ENCODE measurements at places on chromosomes 7 and 10. TPM values are rescaled to one million over a fixed set of nuclear protein-coding genes. Genes with fewer than 3 reads are reported as not detected.
A peak's percentile ranks its signal among the peaks of the same experiment; 100 is the strongest.

DNA sequence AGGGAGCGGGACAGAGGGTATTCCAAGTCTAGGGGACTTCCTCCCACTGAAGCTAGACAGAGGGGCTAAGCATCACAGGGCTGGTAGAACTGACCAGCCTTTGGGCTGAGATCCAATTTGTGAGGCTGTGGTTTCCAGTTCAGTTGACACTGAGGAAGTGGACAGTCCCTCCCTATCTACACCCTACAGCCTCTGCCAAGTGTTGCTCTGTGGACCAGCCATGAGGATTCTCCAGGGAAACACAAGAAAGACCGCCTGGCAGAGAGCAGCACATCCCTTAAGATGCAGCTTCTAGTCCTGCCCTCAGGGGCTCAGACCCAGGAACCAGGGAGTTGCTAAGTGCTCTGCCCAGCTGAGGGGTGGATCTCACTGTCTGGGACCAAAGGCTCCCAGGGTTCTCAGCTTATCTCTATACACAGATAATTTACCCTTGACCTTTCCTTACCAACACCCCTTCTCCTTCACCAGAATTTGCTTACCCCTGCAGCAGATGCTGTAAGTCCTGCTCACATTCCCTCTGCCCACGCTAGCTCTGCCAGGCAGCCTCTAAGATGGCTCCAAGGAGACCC lies 252.0 kb downstream of the SKIDA1 start:
- no peaks in the 10 kb centered on the region for H3K27me3 ChIP-seq
- no peaks in the 10 kb centered on the region for H3K36me3 ChIP-seq
- no peak for DNase-seq

GRCh38 chr7:126696256-126697038 lies 556.3 kb downstream of the GRM8 start:
- H3K27me3 ChIP-seq, result no peaks in the 10 kb centered on the region
- peaks cover 28% of the 10 kb centered on the region for H3K4me1 ChIP-seq

DNA sequence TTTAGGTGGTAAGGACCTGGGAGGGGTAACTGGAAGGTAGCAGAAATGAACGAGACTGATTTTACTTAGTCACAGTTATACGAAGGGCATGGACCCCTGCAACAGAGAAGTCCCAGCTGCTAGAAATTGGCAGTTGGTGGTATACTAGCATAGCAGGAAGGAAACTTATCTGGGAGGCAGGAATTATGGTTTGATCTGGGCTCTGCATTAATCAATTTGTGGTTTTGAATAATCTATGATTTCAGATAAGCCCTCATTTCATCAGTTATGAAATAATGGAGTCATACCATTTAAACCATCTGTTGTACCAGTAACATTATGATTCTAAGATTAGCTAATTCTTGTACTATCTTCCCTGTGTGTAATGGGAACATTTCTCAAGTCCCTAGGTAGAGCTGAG lies 54.0 kb upstream of the TMEM229A start:
- H3K4me1 ChIP-seq, result peaks cover 32% of the 10 kb centered on the region
- H3K27me3 ChIP-seq, result no peaks in the 10 kb centered on the region
- no peaks in the 10 kb centered on the region for H3K36me3 ChIP-seq
- no peak overlapping the region for H3K4me3 ChIP-seq
- no peak overlapping the region for H3K27ac ChIP-seq

DNA sequence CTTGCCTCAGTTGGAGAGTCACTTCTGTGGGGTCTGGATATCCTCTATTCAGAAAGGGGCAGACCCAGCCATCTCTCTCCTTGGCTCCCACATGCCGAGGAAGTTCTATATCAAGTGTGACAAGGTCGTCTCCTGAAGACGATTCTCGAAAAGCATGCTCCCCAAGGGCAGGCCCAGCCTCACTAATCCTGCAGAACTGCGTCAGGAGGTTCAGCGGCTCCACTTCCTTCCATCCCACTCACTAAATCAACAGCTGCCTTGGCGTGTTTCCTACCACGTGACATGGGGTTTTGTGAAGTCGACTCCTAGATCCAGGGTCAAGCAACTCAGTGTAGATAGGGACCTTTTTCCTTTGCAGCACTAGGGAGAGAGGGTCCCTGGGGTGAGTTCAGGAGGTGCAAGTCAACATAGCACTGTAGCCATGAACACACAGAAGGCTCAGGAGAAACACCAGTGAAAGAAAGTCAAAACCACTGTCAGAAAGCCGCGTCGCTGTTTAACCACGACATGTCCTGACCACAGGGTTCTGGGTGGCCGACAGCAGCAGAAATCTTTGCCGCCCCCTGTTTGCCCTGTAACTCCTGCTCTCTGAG lies 156.4 kb downstream of the PRPF18 start:
- no peaks in the 10 kb centered on the region for H3K36me3 ChIP-seq
- no peak overlapping the region for H3K4me3 ChIP-seq
- peak; percentile 96 for DNase-seq

GRCh38 chr7:128458956-128459355 lies 3.3 kb downstream of the HILPDA start:
- H3K27ac ChIP-seq, result no peak overlapping the region
- H3K36me3 ChIP-seq, result peaks cover 2% of the 10 kb centered on the region
- DNase-seq, result no peak
- peaks cover 2% of the 10 kb centered on the region for H3K4me1 ChIP-seq
- no peaks in the 10 kb centered on the region for H3K27me3 ChIP-seq
- H3K4me3 ChIP-seq, result no peak overlapping the region

The WDR86 gene
- 1.0 TPM for total RNA-seq
